ENCODE measurements at places on chromosomes 7 and 10.

- peak; percentile 62 for DNase-seq
- H3K27me3 ChIP-seq = no peaks in the 10 kb centered on the region
- H3K4me3 ChIP-seq = no peak overlapping the region
- H3K36me3 ChIP-seq = no peaks in the 10 kb centered on the region
Measured at GRCh38 chr10:35300063-35300699, 36.1 kb upstream of the CCNY start.

DNA sequence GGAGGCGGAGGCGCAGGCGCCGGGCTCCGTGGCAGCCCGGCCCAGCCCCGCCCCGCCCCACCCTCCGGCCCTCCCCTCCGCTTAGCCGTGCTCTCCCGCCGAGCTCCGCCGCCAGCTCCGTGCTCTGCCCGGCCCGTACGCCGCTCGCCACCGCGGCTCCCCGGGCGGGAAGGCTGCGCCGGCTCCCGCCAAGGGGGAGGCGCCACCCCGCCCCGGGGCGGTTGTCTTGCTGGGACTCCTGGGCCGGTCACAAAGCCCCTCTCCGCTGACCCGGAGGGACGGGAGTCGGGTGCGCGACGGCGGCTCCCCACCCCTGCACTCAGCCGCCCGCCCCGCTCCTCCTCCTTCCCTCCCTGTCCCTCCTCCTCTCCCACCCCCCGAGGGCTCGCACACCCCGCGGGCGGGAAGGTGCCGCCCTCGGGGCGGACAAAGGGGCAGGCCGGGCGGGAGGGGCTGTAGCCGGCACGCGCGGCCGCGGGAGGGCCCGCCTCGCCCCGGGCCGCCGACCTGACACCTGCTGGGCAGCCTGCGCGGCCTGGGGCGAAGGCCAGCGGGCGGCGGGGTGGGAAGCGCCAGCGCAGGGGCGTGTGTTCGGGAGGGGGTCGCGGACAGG lies 11.5 kb upstream of the SP8 start:
- H3K36me3 ChIP-seq = no peaks in the 10 kb centered on the region
- peaks cover 7% of the 10 kb centered on the region for H3K4me1 ChIP-seq
- peak overlapping the region; percentile 61 for H3K4me3 ChIP-seq
- no peak for DNase-seq

DNA sequence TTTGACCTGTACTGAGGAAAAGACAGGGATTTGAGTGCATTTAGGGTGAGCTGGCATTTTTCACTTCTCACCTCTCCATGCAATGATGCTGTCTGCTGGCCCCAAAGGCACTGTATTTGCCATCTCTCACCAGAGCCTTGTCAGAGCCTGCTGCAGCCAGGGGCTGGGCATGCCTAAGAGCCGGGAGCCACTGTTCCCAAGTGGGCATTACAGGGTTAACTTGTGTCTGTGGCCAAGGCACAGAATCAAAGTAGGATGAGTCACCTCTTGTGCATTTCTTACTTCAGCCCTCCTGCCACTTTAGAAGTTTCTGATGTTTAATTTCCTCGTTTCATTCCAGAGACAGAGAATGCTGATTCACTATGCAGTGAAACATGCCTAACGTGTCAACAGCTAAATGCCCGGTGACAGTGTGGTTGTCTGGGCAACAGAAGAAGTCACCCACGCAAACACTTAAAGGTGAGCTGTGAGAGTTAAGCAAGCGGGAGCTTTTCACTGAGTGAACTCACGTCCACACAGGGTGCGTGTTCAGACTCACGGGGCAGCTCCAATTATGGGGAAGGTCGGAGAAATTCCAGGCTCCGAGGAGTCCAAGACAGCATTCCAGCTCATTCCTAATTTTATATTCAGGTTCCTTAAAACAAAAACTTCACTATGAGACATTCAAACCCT lies 57.1 kb upstream of the IGFBP3 start:
- H3K36me3 ChIP-seq = no peaks in the 10 kb centered on the region
- no peaks in the 10 kb centered on the region for H3K27me3 ChIP-seq
- DNase-seq = peak; percentile 99
- H3K27ac ChIP-seq = peak overlapping the region; percentile 97

DNA sequence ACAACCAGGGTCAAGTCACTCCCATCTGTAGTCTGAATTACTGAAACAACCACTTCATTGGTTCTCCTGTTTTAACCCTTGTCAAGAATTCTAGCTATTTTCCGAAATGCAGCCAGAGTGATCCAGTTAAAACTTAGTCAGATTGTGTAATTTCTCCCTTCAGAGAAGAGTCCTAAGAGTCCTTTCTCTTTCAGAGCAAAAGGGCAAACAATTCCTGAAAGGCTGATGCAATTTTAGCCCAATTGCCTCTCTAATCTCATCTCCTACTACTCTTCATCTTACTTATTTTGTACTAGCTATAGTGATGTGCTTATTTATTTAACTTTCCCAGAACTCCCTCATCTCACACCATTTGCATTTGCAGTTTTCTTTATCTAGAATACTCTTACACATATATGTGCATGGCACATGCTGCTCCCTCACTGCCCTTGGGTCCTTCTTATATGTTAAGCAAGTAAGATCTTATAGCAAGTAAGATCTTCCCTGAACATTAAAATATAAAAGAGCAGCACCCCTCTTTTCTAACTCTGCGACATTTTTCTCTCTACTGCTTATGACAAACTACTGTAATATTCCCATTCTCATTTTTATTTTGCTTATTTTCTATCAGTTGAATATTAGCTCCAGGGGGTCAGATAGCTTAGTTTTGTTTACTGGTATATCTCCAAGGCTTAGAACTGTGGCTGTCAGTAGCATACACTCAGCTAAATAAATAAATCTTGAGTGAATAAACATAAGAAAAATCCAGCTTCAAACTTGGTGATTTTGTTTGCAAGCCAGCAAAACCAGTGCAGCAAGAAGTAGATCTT lies 44.6 kb downstream of the HGF start:
- H3K4me1 ChIP-seq = no peaks in the 10 kb centered on the region
- peak; percentile 24 for DNase-seq
- no peak overlapping the region for H3K4me3 ChIP-seq
- H3K27me3 ChIP-seq = no peaks in the 10 kb centered on the region

DNA sequence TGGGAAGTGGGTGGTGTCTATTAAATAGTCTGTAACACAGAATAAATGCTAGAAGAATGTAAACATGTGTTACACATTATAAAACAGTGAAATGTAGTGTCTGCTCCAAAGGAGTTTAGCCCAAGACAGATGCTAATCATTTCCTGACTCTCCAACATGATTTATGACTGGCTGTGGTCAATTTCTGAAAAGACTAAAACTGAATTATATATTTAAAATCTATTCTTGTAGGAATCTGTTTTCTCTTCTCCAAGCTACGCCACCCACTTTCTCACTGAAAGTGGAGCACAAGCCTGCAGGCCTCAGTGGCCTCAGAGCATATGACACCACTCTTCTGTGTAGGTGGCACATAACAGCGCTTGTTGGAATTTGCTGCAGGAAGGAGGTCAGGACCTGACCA lies 44.4 kb downstream of the CTTNBP2 start:
- peaks cover 29% of the 10 kb centered on the region for H3K4me1 ChIP-seq
- H3K36me3 ChIP-seq = no peaks in the 10 kb centered on the region
- peak overlapping the region; percentile 6 for H3K27ac ChIP-seq
- peak; percentile 37 for DNase-seq
- no peaks in the 10 kb centered on the region for H3K27me3 ChIP-seq

DNA sequence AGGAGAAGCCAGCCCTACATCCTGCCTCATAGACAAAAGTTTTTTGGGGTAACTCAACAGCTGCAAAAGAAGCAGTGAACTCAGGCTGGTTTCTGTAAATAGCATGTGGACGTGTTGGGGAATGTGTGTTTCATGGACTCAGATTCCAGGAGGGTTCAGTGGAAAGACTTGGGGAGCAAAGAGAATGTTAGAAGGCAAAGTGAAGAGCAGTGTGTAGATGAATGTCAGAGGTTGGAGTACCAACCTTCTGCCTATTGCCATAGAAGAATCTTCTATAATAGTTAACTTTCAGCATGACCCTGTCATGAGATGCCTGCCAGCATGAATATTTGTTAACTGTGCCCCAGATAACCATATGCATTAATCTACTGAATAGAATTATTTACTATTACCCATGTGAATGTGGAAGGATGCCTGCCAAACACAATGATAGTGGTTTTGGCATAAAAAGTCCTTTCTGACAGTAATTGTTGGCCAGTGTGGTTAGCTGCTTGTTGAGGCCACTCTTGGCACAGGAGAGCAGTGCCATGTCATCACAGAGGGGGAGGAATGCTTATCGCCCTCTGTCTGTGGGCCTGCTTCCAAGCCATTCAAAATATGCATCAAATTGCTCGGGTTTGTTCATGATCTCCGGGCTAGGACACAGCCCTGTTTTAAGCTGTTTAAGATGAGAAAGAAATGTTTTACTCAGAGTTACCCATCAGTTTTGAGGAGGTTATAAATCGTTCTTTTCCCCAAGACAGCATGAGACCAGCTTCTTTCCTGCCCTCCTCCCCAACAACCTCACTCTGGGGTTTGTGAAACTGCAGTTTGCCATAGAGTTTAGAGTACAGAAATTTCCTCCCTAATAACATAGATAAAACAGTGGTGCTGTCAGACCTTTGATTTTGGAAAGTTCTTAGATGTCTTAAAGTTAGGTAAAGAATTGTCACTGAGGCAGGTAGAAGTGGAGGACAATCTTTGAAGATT lies 165.3 kb downstream of the WNT2 start:
- no peak overlapping the region for H3K4me3 ChIP-seq
- H3K27me3 ChIP-seq = no peaks in the 10 kb centered on the region
- H3K27ac ChIP-seq = peak overlapping the region; percentile 53
- H3K36me3 ChIP-seq = no peaks in the 10 kb centered on the region
- DNase-seq = peak; percentile 96

DNA sequence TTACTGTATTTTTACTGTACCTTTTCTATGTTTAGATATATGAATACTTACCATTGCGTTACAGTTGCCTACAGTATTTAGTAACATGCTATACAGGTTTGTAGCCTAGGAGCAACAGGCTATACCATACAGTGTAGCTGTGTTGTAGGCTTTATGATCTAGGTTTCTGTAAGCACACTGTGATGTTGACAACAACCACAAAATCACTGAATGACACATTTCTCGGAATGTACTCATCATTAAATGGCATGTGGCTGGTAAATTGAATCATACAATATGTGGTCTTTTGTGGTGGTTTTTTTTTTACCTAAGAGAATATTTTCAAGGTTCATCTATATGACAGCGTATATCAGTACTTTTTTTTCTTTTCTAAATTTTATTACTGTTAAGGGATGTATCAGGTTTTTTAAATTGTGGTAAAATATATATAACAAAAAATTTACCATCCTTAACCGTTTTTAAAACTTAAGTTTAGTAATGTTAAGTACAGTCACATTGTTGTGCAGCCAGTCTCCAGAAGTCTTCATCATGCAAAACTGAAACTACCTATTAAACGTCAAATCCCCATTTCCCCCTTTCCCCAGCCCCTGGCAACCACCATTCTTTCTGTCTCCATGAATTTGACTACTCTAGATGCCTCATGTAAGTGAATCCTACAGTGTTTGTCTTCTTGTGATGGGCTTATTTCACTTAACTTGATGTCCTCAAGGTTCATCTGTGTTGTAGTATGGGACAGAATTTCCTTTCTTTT lies 21.5 kb downstream of the BTAF1 start:
- no peaks in the 10 kb centered on the region for H3K4me1 ChIP-seq
- H3K27ac ChIP-seq = peak overlapping the region; percentile 20
- no peak overlapping the region for H3K4me3 ChIP-seq
- H3K36me3 ChIP-seq = peaks cover 10% of the 10 kb centered on the region

DNA sequence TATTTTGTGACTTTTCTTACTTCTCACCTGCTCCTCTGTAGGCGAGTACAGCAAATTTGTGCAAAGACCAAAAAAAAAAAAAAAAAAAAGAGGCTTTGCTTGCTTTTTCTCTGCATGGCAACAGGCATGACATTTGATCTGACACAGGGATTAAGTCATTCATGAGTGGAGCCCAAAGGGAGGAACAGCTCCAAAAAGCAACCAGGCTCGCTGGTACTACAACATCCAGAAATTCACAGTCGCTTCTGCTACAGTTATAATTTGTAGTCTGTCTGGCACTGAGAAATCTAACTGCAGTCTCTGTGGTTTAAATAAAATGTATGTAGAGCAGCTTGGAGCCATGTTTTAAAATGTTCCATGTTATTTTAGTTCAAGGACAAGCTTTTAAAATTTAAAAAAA lies 31.7 kb downstream of the MKX start:
- no peak for DNase-seq
- no peaks in the 10 kb centered on the region for H3K27me3 ChIP-seq
- H3K27ac ChIP-seq = no peak overlapping the region
- H3K4me3 ChIP-seq = no peak overlapping the region
- no peaks in the 10 kb centered on the region for H3K36me3 ChIP-seq
- H3K4me1 ChIP-seq = no peaks in the 10 kb centered on the region

GRCh38 chr10:63553031-63553430 lies 31.8 kb downstream of the REEP3 start:
- H3K27me3 ChIP-seq = no peaks in the 10 kb centered on the region
- peak overlapping the region; percentile 90 for H3K27ac ChIP-seq
- no peaks in the 10 kb centered on the region for H3K36me3 ChIP-seq
- peak overlapping the region; percentile 18 for H3K4me3 ChIP-seq

- no peaks in the 10 kb centered on the region for H3K27me3 ChIP-seq
- no peak overlapping the region for H3K27ac ChIP-seq
- DNase-seq = no peak
- no peak overlapping the region for H3K4me3 ChIP-seq
Measured at GRCh38 chr10:8628351-8628750, 573.9 kb downstream of the GATA3 start.

DNA sequence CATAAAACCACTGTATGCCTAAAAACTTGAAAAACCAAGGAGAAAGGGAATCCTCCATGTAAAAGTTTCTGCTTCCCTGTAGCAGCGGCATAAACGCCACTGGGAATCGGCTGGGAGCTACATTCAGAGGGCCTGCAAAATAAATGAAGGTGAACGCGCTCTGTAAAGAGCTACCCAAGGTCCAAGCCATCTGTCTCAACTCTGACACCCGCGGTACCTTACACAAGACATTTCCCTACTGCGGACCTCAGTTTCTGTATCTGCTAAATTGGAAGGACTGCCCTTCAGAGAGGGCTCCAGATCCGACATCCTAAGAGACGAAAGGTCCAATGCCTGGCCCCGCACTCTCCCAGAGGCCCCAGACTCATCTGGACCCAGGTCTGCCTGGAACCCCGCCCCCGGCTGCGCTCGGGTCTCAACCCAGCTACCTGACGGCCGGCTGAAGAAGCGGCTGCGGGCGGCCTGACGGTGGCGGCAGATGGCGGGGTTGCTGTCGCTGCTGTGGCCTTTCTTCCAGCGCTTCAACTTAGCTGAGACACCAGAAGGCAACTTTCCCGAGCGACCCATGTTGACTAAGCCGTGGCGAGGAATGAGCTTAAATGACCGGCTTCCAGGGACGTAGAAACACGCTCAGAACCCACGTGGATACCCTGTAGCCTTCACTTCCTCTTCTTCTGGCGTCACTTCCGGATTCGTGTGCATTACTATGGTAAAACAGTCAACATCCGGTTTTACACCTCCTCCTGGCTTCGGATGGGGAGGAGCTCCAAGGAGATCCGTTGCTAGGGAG lies at the start of gene RRP12:
Gene RRP12, minus strand, starts transcription at position 676 of the 790 bp plus-strand sequence. Its CDS starts 109 bp downstream, at position 567.
- peaks cover 9% of the 10 kb centered on the region for H3K4me1 ChIP-seq
- H3K36me3 ChIP-seq = peaks cover 18% of the 10 kb centered on the region
- H3K27ac ChIP-seq = peak within 1 kb of the TSS; percentile 84
- DNase-seq = peak; percentile 97
- H3K27me3 ChIP-seq = no peaks in the 10 kb centered on the region
- peak within 1 kb of the TSS; percentile 88 for H3K4me3 ChIP-seq

Measured in astrocyte (in vitro differentiated cells and primary cell).